ENCODE measurements at places on chromosomes 7 and 10.

- no peak for DNase-seq
These were observed 32.2 kb downstream of the VWA2 start for GRCh38 chr10:114271075-114271778.

GRCh38 chr7:28165961-28166955 is 14.3 kb downstream of the JAZF1 start:
- no peak for DNase-seq

DNA sequence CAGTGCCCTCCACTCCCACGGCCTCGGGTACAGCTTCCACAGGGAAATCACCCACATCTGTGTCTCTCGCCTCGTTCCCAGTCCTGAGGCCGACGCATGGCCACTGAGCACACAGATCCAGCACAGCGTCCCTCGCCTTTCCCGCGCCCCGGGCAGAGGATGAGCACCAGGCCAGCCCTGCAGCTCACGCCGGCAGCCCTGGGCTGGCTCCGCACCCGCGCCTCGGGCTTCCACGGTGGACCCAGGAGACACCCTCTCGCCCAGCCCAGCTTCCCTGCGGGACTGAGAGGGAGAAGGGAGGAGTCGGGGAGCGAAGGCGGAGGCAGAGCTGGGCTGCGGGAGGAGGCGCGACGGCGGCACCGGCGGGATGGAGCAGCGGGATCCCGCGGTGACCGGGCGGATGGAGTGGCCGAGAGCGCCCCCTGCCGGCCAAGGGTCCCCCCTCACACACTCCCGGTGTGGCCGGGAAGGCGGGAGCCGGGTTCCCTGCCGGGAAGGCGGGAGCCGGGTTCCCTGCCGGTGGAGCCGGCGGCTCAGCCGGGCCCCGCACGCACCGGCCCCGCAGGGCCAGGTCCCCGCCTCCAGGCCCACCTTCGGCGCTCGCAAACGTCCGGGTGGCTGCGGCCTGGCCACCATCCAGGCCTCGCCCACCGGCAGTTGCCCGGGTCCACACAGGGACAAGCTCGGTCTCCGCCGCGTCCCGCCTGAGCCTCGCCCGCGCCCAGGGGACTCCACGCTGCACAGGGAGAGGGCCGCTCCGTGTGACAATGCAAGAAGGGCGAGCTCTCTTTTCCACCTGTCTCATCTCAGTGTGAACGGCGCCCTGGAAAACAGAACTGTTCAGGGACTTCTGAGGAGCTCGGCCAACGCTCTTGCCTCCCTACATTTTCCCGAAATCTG is 110.3 kb upstream of the LANCL2 start:
- DNase-seq = peak; percentile 40

- DNase-seq = no peak
These were observed 16.7 kb upstream of the CADPS2 start for GRCh38 chr7:122902751-122903495.

DNA sequence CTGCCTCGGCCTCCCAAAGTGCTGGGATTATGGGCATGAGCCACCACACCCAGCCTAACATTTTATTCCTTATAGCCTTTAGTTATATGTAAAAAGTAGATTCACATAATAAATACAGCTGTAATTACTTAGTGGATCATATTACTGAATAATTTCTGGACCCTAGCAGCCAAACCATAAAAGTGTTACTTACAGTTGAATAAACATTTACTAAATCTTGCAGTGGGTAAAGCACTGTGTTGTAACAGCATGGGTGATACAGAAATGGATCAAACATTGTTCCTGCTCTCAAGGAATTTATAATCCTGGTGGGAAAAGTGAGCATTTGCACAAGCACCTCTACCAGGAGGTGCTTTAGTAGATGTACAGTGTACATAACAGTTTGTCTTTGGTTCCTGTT is 25.0 kb downstream of the BPGM start:
- no peak for DNase-seq

DNA sequence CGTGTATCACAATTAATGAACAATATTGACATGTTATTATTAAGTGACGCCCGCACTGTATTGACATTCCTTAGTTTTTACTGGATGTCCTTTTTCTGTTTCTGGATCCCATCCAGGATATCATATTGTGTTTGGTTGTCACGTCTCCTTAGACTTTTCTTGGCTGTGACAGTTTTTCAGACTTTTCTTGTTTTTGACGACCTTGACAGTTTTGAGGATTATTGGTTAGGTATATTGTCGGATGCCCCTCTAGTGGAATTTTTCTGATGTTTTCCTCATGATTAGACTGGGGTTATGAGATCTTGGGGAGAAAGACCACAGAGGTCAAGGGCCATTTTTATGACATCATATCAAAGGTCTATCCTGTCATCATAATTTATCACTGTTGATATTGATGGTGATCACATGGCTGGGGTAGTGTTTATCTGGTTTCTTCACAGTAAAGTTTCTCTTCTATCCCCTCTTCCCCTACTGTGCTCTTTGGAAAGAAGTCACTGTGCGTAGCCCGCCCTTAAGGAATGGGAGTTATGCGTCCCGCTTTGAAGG is 11.1 kb downstream of the TAF3 start:
- no peak for DNase-seq

- DNase-seq = no peak
These were observed 114.6 kb downstream of the EPC1 start for GRCh38 chr10:32232378-32232777.

GRCh38 chr10:120131183-120131582 is 238.7 kb downstream of the SEC23IP start:
- DNase-seq = no peak

DNA sequence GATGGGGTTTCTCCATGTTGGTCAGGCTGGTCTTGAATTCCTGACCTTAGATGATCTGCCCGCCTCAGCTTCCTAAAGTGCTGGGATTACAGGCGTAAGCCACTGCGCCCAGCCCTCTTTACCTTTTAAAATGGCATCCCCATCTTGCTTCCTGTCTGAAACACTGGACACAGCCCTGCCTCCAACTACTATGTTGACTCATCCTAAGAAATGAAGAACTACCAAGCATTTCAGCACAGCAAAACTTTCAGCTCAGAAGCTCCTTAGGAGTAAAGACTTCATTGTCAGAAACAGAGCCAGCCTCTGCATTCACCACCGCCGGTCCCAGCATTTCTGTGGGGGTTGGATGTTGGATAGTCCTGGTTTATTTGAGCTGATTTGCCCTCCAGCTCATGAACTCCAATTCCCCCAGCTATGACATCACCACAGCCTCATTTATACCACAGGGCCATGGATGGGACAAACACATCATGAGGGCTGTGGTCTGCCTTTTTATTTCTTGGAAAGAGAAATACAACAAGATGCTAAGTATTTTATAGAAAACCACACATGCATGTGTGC is 123.5 kb downstream of the ADCY1 start:
- DNase-seq = no peak

DNA sequence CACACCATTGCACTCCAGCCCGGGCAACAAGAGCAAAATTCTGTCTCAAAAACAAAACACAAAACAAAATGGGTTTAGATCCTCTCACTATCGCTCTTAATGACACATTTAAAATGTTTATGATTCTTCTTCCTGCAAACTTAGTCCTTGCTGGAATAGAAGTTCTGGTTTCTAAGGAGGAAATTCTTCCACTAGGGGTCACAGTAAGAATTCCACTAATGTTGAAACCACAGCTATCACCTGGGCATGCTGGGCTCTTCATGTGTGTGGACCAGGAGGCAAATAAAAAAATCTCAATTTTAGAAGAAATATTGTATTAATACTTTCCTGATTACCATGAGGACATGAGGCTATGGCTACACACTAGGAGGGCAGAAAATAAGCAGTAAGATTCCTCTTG is 915.8 kb downstream of the TYW1 start:
- no peak for DNase-seq

DNA sequence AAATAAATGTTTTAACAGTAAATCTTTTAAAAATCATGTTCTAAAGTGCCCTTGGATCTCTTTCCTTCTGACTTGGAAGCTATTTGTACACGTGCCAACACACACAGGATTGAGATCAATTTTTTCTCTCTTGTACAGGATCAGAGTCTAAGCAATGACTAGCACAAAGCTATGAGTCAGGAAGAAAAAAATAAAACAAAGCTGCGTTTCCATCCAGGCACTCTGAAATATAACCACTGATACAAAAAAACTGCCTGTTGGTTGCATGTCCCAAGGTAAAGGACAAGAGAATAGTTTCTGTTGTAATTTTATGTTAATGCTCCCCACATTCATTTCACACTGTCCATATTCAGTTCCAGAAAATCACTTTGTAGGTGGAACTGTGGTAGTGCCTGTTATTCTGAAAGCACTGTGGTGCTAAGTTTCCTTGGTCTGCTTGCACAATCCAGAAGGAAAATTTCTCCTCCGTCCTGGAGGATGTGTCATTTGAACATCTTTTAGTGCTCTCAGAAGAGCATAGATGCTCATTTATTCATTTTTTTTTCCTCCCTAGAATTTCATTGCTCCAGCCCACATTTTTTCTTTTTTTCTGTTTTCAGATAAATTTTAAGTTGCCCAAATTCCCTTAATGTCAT is 113.4 kb downstream of the PLXDC2 start:
- no peak for DNase-seq

- no peak for DNase-seq
These were observed 250.4 kb downstream of the DNAJB6 start for GRCh38 chr7:157587051-157587804.

DNA sequence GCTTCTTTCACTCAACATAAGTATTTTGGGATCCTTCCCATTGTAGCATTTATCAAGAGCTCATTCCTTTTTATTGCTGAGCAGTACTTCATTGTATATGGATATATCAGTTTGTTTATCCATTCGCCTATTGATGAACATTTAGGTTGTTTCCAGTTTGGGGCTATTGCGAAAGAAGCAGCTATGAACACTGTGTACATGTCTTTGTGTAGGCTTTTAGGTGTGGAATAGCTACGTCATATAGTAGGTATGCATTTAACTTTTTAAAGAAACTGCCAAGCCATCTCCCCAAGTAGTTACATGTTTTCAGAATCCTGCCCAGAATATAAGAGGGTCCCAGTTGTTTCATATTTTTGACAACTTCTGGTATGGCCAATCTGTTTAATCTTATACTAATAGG is 468.1 kb downstream of the IPMK start:
- DNase-seq = no peak

DNA sequence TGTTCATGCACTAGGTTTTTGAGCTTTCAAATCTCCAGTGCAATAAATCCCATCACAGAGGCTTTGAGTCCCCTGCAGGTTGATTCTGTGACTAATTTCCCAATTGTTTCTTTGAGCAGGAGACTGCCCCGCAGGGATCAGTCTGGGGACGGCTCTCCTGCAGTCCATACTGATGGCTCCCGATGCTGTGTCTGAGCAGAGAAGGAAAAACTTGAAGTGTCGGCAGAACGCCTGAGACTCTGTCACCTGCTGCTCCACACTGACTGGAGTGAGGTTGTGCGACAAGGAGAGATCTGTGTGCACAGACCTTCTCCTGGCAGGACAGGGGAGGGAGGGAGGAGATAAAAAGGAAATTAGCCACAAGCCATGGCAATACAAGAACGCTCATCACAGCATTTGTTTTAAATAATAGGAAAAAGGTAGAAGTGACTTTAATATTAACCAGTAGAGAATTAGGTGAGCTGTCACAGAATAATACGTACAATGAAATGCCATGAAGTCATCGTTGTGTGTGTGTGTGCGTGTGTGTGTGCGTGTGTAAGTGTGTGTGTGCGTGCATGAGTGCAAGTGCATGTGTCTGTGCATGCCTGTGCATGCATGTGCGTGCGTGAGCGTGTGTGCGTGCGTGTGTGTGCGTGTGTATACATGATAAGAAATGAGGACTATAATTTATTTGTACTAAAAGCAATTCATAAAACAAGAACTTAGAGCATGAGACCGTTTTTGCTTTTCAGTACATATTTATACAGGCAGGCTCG is 38.2 kb downstream of the HTR5A start:
- DNase-seq = no peak

DNA sequence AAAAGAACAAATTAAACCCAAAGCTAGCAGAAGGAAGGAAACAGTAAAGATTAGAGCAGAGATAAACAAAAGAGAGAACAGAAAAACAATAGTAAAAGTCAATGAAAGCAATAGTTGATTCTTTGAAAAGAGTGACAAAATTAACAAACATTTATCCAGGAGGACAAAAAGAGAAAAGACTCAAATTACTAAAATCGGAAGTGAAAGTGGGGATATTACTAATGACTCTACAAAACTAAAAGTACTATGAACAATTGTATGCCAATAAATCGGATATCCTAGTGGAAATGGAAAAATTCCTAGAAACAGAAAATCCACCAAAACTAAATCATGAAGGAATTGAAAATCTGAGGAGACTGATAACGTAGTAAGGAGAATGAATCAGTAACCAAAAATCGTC is 96.3 kb downstream of the SNX13 start:
- no peak for DNase-seq

DNA sequence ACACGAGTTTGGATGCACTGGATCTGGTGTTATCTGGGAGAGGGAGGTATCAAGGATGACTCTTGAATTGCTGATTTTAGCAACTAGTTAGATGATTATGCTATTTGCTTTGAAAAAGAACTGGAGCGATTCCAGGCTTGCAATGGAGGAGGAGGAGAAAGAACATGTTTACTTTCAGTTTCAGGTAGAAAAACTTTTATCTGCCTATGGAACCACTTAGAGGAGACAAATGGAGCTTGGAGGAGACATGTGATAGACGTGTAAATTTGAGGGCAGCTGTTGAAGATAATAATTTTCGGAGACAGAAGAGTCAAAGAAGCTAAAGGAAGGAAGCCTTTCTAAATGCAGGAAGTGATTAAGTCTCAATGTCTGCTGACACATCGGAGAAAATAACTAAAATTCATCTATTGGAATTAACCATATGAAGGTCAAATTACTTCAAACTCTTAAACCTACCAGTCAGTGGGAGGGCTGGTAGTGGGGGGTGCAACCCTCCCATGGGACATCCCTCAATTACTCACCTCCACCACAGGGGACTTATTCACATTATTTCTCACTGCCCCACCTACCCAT is 56.4 kb upstream of the GNAI1 start:
- DNase-seq = no peak

DNA sequence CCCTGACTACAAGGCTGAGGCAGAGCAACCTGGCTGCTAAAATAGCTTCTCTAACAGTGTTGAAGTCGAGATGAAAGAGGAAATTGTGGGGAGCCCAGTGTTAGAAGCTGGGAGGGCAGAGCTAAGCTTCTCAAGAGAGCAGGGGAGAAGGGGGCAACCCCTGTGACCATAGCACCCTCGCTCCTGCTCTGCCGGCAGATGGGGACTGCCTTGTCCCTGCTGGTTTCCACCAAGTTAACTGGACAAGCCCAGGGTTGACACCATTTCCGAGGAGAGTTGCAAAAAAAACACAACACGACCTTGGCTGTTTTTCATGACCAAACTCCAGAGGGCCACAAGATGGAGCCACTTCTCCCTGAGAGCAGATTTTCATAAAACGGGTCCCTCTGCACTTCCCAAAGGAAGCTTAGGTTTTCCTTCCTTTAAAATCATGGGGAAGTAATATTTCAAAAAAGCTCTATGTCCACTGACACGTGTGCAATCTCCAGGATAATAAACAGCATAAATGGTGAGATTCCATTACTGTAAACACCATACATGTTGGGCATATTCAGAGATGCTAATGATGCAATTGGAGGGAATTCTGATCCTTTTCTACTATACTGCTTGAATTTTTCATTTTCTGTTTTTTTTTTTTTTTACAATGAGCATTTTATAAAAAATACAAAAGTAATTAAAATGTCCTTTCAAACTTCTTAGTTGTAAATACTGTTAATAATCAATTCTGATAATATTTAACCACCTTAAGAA is 140.4 kb downstream of the PIP4K2A start:
- DNase-seq = no peak

GRCh38 chr7:127995881-127996215 is 35.4 kb downstream of the LRRC4 start:
- no peak for DNase-seq

Data from stimulated activated CD4-positive, alpha-beta T cell treated with anti-CD3 and anti-CD28 coated beads, Interleukin-12 subunit alpha, Interleukin-12 subunit beta, amount 100 ng/mL, for 24 hours (primary cell).